ENCODE measurements at places on chromosomes 11 and 22.

- no peak for DNase-seq
Measured at GRCh38 chr11:111448414-111448813, 63.8 kb downstream of the BTG4 start.

GRCh38 chr22:17096071-17096470 lies 11.3 kb downstream of the IL17RA start:
- DNase-seq, result no peak

- no peak for DNase-seq
Measured at GRCh38 chr22:24716602-24717001, 57.9 kb downstream of the PIWIL3 start.

DNA sequence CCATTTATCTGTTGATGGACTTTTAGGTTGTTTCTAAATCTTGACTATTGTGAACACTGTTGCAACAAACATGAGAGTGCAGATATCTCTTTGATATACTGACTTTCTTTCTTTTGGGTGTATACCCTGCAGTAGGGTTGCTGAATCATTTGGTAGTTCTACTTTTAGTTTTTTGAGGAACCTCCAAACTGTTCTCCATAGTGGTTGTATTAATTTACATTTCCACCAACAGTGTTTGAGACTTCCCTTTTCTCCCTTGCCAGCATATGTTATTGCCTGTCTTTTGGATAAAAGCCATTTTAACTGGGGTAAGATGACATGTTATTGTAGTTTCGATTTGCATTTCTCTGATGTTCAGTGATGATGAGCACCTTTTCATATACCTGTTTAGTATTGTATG lies 330.0 kb downstream of the DDX10 start:
- no peak for DNase-seq

DNA sequence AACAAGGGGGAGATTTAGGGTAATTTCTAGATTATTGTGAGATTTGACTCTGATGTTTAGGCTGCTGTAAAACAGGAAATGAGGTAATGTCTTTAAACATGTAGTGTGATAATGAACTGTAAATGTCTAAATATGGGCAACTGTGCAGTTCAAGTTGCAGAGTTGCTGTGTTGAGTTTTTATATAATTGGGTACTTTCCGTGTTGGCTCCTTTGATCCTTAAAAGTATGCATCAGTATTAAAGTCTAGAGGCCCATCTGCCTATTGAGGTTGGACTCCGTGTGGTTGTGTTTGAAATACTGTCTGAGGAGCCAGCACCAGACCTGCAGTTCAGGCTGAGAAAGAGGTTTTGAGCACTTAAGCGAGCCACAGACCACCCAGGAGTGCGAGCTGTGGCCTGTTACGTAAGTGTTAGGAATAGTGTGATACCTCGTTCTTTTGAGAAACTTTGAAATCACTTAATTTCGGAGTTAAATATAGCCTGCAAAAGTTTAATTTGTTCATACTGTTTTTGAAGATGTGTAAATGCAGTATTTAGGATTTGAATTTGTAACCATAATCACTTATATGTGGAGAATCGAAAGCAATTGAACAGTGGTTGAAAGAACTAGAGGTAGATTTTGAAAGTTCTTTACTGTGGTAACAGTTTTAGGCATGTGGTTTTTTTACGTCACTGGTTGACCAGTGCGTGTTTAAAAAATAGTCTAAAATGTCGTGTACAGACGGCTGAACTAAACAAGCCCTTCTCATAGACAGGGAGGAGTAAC lies 9.0 kb downstream of the FAM118A start:
- DNase-seq, result peak; percentile 64

- DNase-seq, result peak; percentile 18
Measured at GRCh38 chr22:19643448-19644313, 70.6 kb upstream of the SEPTIN5 start.

DNA sequence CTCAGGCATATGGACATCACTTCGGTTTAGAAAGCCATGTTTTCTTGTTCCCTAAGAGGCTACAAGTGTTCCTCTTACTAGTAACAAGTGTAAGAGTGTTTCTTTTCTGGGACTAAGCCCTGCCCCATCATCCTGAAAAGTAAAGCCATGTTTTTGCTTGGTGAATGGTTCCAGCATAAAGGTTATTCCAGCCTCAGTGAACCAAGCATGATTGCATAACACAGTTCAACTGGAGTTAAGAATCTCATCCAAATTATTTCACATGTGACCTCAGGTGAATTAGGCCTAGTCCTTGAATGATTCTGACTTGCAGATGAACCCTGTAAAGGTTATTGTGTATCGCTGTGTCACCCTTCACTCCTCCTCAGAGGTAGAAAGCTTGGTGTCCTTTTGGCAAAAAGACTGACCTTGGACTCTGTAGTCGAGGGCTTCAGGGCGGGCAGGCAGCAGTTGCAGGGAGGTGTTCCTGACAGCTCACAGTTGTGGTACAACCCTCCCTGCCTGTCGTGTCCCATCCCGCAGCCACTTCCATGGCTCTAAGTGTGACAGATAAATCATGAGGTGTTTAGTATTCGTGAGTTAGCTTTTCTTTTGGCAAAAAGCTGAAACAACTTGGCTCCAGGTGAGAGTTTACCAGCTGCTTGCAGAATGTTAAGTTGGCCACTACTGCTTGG lies 321.8 kb downstream of the CADM1 start:
- DNase-seq, result no peak

GRCh38 chr22:44275631-44275995 lies 37.1 kb downstream of the SHISAL1 start:
- no peak for DNase-seq

GRCh38 chr11:45657496-45658260 lies 7.7 kb downstream of the CHST1 start:
- no peak for DNase-seq

DNA sequence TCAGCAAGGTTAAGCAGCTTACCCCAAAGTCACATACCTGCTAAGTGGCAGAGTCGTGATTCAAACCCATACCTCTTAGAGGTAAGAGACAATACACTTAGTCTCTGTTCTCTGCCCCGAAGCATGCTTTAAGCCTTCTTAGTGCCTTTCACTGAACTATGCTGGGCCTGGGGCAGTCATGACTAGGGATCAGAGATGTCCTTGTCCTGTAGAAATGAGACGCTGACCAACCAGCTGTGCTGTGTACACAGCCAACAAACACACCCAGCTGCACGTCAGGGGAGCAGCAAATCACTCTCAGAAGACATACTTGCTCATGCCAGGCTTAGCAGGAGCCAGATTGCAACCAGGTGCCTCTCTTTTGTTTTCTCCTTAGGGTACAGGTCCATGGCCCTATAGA lies 255.7 kb downstream of the BUD13 start:
- DNase-seq, result no peak

GRCh38 chr11:6727971-6728760 lies 43.6 kb downstream of the OR2AG2 start:
- DNase-seq, result no peak

DNA sequence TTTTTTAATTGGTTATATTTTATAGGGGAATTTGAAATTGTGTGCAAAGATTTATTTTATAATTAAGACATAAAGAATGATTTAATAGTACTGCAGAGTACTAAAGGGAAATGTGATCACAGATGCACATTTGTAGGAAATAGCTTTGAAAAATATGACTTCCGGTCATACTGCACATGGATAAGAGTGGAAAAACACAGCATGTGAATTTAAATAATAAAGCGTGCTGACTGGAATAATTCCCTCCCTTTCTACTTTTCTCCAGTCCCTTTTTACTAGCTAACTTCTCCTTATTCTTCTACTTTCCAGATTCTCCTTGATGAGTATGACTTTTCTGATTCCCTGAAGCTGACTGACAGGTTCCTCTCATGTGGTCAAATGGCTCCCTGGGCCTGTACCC lies 238.4 kb upstream of the CTSC start:
- DNase-seq, result no peak

- peak; percentile 30 for DNase-seq
Measured at GRCh38 chr11:69355346-69355940, 61.5 kb downstream of the MYEOV start.

GRCh38 chr11:66970807-66971442 lies 4.2 kb upstream of the C11orf86 start:
- DNase-seq, result no peak

DNA sequence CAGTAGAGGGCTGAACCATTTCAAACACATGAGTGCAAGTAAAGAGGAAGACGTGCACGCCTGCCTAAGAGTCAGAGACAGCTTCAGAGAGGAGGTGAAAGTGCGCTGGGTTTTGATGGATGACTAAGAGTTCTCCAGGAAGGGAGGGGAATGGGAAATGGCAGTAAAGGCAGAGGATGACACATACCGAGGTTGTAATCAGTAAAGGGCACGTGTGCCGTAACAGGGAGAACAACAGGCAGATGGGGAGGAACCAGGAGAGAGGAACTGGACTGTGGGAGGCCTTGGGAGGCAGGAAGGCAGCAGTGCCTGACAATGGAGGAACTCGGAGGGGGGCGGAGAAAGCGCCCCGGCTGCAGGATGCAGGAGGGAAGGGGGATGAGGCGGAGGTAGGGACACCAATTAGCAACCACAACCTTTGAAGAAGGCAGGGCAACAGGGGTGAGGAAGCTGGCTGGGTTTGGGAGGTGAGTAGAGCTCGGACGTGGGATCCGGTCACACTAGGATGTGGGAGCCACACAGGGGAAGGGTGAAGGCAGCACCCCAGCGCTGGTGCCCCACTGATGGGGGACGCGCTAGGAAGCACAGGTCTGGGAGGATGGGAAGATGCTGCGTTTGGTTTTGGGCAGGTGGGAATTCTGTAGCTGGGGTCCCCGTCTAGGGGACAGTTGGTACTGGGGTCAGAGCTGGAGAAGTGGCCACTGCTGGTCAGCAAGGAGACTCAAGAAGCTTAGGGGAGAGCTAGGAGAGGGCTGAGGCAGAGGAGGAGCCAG lies 67.4 kb downstream of the SCUBE1 start:
- no peak for DNase-seq

DNA sequence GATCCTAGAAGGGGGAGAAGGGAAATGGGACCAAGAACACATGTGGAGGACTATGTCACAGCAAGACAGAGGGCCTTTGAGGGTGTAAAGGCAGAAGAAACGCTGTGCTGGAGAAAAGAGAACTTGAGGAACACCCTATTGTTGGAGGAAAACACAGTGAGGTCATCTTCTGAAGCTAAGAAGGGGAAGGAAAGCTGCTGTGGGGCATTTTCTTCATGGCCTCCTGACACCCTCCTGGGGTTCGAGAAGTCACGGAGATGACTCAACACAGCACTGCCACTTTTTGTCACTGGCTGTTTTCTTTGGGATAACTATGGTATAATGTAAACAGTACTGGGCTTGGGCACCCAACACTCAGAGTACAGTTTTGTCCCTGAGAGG lies 492.6 kb upstream of the CADM1 start:
- no peak for DNase-seq

DNA sequence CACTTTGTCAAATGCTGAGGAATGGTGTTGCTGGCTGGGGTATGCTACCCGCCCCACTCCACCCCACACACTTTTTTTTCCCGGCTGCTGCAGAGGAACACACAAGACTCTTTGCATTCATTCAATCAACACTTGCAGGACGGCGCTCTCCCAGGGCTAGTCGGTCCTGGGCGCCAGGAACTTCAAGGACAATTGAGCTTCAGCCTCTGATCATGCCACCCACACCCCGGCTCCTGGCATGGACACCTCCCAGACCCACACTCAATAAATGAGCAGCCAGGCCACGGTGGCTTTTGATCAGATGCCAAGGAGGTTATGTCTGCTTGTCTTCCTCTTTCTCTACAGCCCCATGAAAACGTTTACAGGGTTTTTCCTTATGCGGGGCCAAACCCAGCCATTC lies 19.8 kb downstream of the TPST2 start:
- no peak for DNase-seq

DNA sequence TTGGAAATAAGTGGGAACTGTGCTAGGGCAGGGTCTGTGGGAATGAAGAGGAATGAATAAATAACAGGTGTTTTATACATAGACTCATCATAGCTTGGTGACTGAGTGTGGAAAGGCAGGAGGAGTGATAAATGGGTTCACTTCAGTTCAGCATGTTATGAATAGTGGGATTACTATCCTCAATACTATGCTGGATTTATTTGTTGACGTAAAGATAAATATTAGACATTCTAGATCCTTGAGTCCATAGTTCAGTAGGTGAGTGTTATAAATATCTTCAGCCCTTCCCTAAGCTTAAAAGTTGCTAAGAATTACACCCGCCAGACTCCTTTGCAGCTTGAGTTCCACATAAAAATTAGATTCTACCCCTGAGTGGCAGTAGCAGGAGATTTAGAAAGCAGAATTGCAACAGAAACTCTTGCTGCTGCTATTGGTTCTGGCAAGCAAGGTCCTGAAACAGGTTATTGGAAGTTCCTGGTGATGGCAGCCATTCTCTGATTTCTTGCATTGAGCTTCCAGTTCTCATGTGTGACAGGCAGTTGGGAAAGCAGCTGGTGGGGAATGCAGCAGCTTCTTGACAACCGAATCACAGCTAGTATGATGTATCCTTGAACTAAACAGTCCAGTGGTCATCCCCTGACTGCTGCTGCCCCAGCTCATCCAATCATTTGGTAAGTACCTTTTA lies 1558.9 kb downstream of the FAM181B start:
- DNase-seq, result no peak

GRCh38 chr11:94581926-94582325 lies 14.8 kb downstream of the PIWIL4 start:
- DNase-seq, result no peak

- peak; percentile 90 for DNase-seq
Measured at GRCh38 chr22:45240810-45241631, at the start of gene KIAA0930. KIAA0930 (minus strand) TSS chr22:45240894; CDS start chr22:45240703, 191 bp downstream.

DNA sequence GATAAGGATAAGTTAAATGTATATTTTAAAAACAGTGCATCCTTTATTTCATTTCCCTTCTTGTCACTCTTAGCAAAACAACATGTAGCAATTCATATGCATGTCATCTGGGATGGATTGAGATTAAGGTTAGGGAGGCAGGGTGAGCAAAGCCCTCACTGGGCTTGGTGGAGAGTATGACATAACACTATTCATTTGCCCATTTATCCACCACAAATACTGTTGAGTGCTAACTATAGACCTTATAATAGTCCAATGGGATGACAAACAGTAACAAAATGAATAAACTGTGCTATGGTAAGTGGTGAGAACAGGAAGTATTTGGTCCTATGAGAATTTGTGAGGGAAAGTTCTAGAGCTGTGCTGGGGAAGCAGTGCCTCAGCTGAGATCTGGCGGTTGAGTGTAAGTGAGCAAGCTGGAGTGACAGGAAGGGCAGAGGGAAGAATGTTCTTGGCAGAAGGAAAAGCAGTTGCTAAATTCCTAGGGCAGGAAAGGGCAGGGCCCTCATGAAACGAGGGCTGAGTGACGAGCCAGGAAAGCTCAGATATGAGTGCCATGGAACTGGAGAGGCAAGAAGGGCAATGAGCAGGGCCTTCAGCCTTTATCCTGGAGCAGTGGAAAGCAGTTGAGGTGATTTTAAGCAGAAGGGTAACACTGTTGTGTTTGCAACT lies 6.7 kb downstream of the HSD17B12 start:
- DNase-seq, result no peak

- DNase-seq, result peak; percentile 81
Measured at GRCh38 chr11:313787-314553, at the start of gene IFITM1. IFITM1 (plus strand) TSS chr11:314040; CDS start chr11:314171, 131 bp downstream.

GRCh38 chr11:18011633-18012032 lies 1.2 kb downstream of the SERGEF start:
- DNase-seq, result no peak

DNA sequence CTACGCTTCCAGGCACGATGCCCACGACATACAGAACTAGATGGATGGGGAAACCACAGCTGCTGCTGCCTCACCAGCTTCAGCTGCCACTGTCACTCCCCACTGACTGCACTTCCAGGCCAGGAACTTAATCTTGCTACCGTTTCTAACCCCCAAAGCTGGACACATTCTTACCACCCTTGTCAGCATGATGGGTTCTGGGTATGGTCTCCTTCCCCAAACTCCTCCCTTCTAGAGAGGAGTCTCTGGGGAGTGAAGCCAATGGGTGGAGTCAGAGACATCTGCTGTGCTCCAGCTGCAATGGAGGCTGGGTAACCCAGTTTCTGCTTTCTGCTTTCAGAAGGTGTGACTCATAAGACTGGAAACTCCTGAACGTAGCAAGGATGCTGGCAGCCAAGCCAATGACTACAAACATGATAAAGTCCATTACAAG lies 87.0 kb upstream of the THY1 start:
- no peak for DNase-seq

Data from activated CD8-positive, alpha-beta memory T cell treated with anti-CD3 and anti-CD28 coated beads, Interleukin-2, amount 50 U/mL, for 48 hours (primary cell).